Activated CD4-positive, alpha-beta memory T cell treated with anti-CD3 and anti-CD28 coated beads, Interleukin-2, amount 10 ng/mL, durations not matched to agents 7 days and 5 days (primary cell): ENCODE measurements at places on chromosomes 1 and 21. TPM values are rescaled to one million over a fixed set of nuclear protein-coding genes. Genes with fewer than 3 reads are reported as not detected.

ZNF593OS gene
- total RNA-seq = not detected

KCNQ4 gene
- total RNA-seq = 0.60 TPM

WDR26 gene
- total RNA-seq = 114 TPM

DNA sequence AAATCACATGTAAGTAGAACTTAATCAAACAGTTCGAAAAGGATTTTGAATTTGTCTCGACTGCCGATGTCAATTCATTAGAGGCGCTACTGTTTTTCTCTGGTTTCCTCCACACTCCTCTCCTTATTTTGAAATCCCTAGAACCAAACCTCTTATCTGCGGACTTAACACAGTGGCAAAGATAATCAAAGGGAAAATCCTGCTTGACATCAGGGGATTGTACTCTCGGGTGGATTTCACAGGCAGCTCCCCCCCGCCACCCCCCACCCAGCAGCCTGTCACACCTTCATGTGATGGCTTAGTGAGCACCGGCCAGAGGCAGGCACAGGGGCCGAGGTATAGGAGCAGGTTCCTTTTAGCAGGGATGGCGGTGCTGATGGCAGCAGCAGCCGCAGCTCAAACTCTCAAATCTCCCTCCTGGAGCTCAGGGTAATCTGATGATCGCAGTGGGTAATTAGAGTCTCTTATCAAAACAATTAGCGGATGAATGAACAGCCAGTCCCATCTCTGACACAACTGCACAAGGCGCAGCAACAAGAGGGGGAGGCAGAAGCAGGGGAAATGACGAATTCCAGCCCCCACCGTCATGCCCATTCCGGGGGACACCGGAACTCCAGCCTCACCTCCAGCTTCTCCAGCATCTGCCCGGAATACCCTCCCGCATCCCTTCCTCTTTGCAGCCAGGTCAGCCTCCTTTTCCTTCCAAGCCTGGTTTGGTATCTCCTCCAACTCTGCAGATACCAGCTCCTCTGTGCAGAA is 80.3 kb downstream of the SSBP3 start:
- peaks cover 3% of the 10 kb centered on the region for H3K4me1 ChIP-seq
- DNase-seq = no peak
- H3K4me3 ChIP-seq = no peak overlapping the region
- no peaks in the 10 kb centered on the region for H3K36me3 ChIP-seq
- no peaks in the 10 kb centered on the region for H3K27me3 ChIP-seq
- no peak overlapping the region for H3K27ac ChIP-seq

DNA sequence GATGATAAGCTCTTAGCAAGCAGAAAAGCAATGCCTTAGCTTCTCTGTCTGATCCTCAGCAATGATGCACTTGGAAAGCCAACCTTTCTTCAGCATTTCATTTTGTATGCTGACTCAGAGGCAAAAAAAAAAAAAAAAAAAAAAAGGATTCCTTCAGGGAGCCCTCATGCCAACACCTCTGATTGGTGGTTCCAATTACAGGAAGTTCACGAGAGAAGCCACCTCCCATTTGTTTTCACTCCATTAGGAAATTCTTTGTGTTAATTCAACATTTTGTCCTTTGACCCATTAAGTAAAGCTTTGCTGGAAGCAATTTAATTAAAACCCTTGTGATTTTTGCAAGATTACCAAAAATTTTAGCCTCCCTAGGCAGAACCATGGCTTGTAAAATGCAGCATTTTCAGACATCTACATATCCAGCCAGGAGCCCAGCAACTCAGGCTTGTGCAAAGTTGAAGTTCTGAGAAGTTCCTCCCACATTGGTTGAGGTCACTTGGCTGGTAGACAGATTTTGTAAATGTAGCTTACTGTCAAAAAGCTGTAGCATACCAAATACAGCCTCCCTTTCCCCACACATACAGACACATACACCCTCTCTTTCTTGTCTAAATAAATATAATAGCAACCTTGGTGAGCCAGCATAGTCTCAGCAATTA is 27.1 kb upstream of the VTCN1 start:
- no peak for DNase-seq
- no peaks in the 10 kb centered on the region for H3K4me1 ChIP-seq
- no peak overlapping the region for H3K4me3 ChIP-seq
- peaks cover 10% of the 10 kb centered on the region for H3K27me3 ChIP-seq

- no peak overlapping the region for H3K27ac ChIP-seq
- H3K4me3 ChIP-seq = no peak overlapping the region
- no peaks in the 10 kb centered on the region for H3K27me3 ChIP-seq
- no peaks in the 10 kb centered on the region for H3K36me3 ChIP-seq
- DNase-seq = no peak
Measured at GRCh38 chr1:98921817-98922216, 82.8 kb downstream of the PLPPR5 start.

GRCh38 chr1:200206340-200206739 is 178.8 kb downstream of the NR5A2 start:
- H3K27me3 ChIP-seq = peaks cover 22% of the 10 kb centered on the region
- H3K27ac ChIP-seq = no peak overlapping the region
- no peak for DNase-seq
- H3K4me1 ChIP-seq = peaks cover 2% of the 10 kb centered on the region
- H3K4me3 ChIP-seq = no peak overlapping the region

GRCh38 chr21:42532466-42533181 is 19.0 kb downstream of the SLC37A1 start:
- H3K27ac ChIP-seq = no peak overlapping the region
- no peak for DNase-seq
- H3K27me3 ChIP-seq = peaks cover 3% of the 10 kb centered on the region
- peaks cover 10% of the 10 kb centered on the region for H3K36me3 ChIP-seq

DNA sequence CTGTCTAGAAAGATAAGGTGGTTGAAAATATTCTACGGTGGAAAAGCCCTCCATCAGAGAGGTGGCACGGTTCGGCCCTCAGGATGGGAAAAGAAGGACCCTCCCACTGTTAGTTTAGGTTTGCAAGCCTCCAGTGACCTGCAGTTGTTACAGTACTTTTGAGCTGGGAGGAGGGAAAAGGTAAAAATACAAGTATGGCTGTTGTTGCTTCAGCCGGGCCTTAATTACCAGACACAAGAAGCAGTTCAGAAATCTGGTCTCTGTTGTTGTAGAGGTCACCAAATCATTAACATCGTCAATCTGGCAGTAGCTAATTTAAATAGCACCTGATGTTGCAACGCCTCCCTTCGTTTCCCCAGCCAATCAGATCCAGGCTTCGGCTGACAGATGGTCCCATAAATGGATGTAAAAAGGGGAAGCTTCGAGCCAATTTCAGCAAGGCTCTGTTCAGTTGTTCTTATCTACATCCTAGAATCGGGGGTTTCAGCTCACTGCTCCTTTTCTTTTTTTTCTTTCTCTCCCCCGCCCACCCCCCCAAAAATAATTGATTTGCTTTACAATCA is at the start of gene ELAVL4:
TSS of gene ELAVL4 (plus strand) at position 424 of the 563 bp plus-strand sequence. CDS start 270 bp downstream, outside the sequence.
- no peaks in the 10 kb centered on the region for H3K36me3 ChIP-seq
- peaks cover 3% of the 10 kb centered on the region for H3K4me1 ChIP-seq
- H3K27me3 ChIP-seq = peaks cover 34% of the 10 kb centered on the region
- no peak for DNase-seq
- no peak within 1 kb of the TSS for H3K4me3 ChIP-seq
- H3K27ac ChIP-seq = no peak within 1 kb of the TSS

- H3K4me1 ChIP-seq = no peaks in the 10 kb centered on the region
- no peak overlapping the region for H3K27ac ChIP-seq
- no peak for DNase-seq
- H3K36me3 ChIP-seq = no peaks in the 10 kb centered on the region
- H3K4me3 ChIP-seq = no peak overlapping the region
- H3K27me3 ChIP-seq = no peaks in the 10 kb centered on the region
Measured at GRCh38 chr1:80534606-80535360, 1266.0 kb upstream of the ADGRL2 start.

- H3K27me3 ChIP-seq = peaks cover 10% of the 10 kb centered on the region
- H3K4me1 ChIP-seq = no peaks in the 10 kb centered on the region
- no peak for DNase-seq
- no peaks in the 10 kb centered on the region for H3K36me3 ChIP-seq
Measured at GRCh38 chr21:45029298-45029947, 45.0 kb upstream of the ADARB1 start.

DNA sequence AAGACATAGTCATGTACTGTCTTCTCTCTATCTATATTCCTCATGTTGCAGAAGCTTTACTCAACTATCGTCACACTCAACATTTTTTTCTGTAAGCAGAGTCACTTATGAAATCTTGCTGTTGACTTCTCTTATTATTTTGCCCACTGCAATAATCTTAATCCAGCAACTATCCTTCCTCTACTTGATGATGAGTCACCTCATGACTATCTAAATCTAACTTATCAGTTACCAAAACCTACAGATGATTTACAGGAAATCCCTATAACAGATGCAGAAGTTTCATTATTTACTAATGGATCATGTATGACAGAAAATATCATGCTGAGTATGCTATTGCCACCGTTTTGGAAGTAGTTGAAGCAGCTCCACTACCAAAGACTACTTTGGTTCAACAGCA is 378.9 kb downstream of the DUSP10 start:
- no peaks in the 10 kb centered on the region for H3K36me3 ChIP-seq
- no peak for DNase-seq

DNA sequence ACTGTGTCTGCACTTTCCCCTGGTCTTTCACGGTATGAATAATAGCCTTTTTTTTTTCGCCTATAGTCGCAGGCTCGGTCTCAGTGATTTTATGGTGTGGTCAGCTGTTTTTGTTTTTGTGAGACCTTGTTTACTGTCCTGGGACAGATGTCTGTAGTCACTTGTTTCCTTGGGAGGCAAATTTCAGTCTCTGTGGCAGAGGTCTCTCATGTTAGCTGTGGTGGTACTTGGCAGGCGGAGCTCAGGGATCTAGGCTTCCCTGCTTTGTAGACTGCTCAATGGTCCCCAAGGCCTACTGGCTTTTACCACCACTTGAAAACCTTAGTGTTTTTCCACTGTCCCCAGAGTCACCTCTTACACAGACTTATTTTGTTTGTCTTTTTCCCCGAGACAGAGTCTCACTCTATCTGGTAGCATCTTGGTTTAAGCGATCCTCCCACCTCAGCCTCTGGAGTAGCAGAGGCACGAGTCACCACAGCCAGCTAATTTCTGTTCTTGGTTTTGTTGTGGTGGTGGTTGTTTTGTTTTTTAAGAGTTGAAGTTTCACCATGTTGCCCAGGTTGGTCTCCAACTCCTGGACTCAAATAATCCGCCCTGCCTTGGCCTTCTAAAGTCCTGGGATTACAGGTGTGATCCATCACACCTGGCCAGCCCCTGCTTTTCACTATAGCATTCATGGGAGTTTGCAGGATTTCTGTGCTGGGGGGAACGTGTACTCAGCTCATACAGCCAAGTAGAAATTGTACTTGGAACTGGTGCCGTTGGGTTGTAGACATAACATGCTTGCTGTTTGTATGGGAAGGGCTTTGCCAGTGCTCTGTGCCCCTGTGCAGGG is 10.3 kb downstream of the RNU1-2 start:
- H3K27ac ChIP-seq = no peak overlapping the region
- no peak for DNase-seq
- peaks cover 8% of the 10 kb centered on the region for H3K27me3 ChIP-seq
- no peak overlapping the region for H3K4me3 ChIP-seq
- H3K4me1 ChIP-seq = peaks cover 24% of the 10 kb centered on the region
